ENCODE measurements at places on chromosomes 4 and X.

GRCh38 chr4:7770224-7771050 lies 169.2 kb downstream of the AFAP1 start:
- DNase-seq = no peak

DNA sequence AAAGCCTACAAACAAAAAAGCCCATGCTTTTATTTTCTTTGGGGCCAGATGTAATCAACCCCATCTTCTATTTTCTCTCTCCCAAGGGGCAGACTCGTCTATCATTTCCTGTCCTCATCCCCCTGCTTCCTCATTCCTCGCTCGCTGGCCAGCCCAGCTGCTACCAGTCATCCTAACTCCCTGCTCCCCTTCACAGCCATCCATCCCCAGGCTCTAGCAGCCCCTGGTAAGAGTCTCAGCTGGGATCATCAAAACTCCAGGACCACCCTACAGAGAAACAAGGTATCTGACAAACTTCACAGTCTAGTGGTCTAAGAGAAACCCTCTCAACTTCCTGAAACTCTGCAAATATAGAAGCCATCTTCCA lies 23.6 kb downstream of the SH3KBP1 start:
- DNase-seq = no peak

DNA sequence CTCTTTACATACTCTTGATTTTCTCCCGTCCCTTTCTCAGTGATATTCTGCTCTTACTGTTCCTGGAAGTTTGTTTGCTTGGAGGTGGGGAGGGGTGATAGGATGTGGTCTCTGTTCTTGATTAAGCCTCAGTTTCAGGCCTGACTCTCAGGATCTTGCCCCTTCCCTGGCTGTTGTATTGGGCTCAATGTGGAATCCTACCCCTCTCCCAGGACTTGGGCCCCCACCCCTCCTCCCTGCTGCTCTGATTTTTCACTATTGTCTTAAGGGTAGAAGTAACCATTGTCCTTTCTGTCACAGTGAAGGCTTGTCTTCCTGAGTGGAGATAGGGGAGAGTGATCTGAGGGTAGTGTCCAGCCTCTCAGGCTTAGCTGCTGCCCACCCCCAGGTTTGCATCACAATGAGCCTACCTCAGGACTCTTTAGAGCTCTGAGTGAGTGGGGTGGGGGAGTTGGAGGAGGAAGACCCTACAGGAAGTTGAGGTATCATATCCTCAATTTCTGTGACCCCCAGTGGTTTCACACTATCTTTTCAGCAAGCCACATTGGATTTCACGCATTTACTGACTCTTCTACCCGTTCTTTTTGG lies 16.5 kb downstream of the CDKL5 start:
- no peak for DNase-seq

GRCh38 chr4:152000518-152000917 lies 239.7 kb upstream of the GATB start:
- no peak for DNase-seq

GRCh38 chr4:1205586-1206298 lies 33.4 kb upstream of the SPON2 start:
- DNase-seq = no peak

GRCh38 chr4:187992971-187993370 lies 2.6 kb upstream of the ZFP42 start:
- DNase-seq = no peak

DNA sequence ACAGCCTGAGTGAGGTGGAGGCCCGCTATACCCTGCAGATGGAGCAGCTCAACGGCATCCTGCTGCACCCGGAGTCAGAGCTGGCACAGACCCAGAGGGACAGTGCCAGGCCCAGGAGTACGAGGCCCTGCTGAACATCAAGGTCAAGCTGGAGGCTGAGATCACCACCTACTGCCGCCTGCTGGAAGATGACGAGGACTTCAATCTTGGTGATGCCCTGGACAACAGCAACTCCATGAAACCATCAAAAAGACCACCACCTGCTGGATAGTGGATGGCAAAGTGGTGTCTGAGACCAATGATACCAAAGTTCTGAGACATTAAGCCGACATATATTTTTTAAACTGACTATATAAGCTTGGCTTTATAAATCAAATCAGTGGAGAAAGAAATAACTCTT lies 73.3 kb upstream of the HHIP start:
- no peak for DNase-seq

All from activated naive CD8-positive, alpha-beta T cell treated with anti-CD3 and anti-CD28 coated beads for 36 hours (primary cell).